GM20000 (cell line): ENCODE measurements at places on chromosomes 7 and 10.

GRCh38 chr10:3111621-3112163, 44.3 kb downstream of the PFKP start:
- DNase-seq, result no peak

DNA sequence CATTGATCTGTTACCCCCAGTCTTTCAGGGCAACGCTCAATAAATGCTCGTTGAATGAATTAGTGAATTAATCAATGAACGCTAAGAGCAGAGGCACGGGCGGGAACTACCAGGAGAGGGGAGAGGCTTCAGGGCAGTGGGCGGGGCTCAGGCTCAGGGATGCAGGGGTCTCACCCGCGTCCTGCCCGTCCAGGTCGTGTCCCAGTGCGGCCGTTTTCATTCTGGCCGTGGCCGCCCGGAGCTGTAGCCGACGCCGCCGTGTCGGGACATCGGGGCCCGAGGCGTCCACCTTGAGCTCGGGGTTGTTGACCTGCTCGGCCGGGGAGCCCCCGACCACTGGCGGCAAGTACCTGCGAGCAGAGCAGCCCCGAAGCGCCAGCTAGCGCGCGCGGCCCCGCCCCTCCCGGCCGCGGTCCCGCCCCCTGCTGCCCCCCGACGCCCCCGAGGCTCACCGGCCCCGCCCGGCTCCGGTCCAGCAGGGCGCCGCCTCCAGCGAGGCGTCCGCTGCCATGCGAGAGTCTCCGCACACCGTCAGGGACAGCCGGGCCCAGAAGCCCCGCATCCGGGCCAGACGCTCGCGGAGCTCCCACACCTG, 2.8 kb upstream of the GAL3ST4 start:
- DNase-seq, result peak; percentile 71

- DNase-seq, result no peak
Measured at GRCh38 chr10:11783558-11783865, 39.6 kb upstream of the PROSER2 start.

DNA sequence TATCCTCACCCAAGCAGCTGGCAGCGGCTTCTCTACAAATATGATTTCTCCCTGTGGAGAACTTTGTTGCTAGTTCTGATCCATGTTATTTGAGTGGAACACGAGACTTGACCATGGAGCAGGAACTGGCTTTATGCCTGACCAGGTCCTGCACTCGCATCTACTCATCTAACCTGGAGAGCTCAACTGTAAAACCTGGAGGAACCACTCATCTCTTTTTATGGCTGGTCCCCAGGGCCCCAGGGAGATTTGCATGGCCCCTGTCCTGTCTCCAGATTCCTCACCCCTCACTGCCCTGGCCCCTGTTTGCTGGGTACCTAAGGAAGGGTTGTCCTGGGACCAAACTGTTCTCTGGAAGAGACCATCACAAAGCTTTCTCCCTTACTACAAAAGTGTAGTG, 16.0 kb downstream of the TCAF1 start:
- no peak for DNase-seq

GRCh38 chr7:6385110-6385781, 62.5 kb downstream of the DAGLB start:
- no peak for DNase-seq

DNA sequence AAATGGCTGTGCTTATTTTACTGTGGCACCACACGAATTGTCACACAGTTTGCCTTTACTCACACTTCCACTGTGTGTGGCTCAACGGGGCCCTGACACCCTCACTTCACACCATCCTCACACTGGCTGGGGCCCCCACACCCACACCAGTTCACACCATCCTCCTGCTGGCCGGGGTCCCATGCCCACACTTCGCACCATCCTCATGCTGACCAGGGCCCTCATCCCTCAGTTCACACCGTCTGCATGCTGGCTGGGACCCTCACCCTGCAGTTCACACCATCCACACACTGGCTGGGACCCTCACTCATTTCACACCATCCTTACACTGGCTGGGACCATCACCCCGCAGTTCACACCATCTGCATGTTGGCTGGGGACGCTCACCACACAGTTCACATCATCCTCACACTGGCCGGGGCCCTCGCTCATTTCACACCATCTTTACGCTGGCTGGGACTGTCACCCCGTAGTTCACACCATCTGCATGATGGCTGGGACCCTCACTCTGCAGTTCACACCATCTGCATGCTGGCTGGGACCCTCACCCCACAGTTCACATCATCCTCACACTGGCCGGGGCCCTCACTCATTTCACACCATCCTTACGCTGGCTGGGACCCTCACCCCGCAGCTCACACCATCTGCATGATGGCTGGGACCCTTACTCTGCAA, 36.0 kb downstream of the BRI3 start:
- DNase-seq, result no peak

GRCh38 chr7:55420530-55420929, 55.4 kb downstream of the LANCL2 start:
- no peak for DNase-seq

DNA sequence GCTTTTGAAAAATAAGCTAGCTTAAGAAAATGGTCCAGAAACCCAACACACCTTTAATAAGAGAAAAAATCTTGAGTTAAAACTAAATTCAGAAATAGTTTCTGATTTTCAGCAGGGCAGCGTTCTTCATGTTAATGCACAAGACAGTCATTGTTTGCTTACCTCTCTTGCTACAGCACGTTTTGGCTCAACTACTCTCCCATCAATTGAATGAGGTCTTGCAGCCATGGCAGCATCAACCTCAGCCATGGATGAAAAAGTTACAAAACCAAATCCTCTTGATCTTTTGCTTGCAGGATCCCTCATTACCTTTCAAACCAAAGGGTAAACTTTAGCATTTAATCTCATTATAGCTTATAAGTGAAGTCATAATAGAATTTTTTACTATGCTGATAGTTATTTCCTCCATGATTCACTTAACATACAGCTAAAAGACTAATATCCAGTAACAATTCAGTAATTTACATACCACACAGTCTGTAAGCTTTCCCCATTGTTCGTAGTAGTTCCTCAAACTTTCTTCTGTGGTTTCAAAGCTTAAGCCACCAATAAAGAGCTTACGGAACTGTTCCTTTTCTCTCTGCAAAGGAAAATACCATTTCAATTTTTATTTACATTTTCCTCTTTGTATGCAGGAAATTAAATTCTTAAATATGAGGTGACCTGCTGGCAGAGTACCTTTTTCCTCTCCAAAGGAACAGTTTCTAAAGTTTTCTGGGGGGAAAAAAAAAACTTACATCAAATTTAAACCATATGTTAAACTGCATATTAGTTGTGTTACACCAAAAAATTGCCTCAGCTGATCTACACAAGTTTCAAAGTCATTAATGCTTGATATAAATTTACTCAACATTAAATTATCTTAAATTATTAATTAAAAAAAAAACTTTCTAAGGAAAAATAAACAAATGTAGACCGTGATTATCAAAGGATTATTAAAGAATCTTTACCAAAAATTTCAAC, 3.1 kb downstream of the HNRNPA2B1 start:
- no peak for DNase-seq

GRCh38 chr10:103451091-103451813, 918 bp downstream of the CALHM2 start:
- DNase-seq, result no peak

GRCh38 chr7:20474249-20474648, 141.2 kb upstream of the ABCB5 start:
- no peak for DNase-seq

DNA sequence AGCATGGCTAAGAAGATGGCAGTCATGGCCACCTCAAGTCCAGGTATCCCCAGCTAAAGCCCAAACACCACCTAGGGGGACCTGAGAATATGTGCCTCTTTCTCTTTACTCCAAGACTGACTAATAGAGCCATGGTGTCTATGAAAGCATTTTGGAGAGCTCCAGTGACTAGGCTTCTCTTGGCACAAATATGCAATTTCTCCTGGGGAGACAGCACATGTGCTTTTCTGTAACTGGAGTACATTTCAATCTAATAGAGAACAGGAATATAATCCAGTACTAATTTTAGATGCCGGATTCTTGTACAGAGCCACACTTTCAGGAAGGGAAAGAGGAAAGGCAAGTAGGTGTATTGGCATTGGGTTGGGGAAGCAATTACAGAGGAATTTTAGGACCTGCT, 260.1 kb downstream of the BMPER start:
- no peak for DNase-seq

- DNase-seq, result peak; percentile 79
Measured at GRCh38 chr7:129188372-129188891, at the start of gene SMO. Gene SMO, plus strand, starts transcription at chr7:129188633. Its CDS starts 519 bp downstream, at chr7:129189152.

GRCh38 chr10:43122826-43123225, 15.4 kb upstream of the CSGALNACT2 start:
- DNase-seq, result no peak

DNA sequence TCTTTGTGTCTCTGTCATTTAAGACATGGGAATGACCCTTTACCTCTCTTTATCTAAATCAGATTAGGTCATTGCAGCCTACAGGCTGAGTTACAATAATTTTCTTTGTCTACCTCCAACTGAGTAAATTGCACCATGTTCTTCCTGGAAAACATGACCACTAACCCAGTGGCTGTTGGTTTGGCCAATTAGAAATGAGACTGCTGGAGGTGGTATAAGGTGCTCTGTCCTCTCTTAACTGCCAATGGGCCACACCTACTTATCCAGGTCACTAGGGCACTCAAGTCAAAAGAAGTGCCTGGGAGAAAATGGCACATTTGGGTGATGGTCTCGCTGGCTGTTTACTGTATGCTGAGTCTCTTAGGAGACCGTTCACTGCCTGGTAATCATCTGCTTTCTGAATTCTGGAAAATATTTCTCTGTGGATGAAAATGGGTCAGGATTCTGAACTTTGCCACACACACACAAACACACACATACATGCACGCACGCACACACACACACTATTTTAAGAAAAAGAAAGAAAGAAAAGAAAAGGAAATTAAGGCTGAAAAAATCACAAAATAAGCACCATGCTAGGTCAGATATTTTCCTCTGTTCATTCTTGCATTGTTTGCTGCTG, 16.4 kb downstream of the STAMBPL1 start:
- no peak for DNase-seq

- DNase-seq, result no peak
Measured at GRCh38 chr10:58570979-58571378, 58.3 kb downstream of the BICC1 start.
